ENCODE measurements at places on chromosomes 3 and 15. TPM values are rescaled to one million over a fixed set of nuclear protein-coding genes. Genes with fewer than 3 reads are reported as not detected.

GRCh38 chr15:40241269-40242212 is 2.7 kb downstream of the PAK6 start:
- DNase-seq: no peak

GRCh38 chr3:104604326-104605010 is 762.2 kb upstream of the ALCAM start:
- no peak for DNase-seq

DNA sequence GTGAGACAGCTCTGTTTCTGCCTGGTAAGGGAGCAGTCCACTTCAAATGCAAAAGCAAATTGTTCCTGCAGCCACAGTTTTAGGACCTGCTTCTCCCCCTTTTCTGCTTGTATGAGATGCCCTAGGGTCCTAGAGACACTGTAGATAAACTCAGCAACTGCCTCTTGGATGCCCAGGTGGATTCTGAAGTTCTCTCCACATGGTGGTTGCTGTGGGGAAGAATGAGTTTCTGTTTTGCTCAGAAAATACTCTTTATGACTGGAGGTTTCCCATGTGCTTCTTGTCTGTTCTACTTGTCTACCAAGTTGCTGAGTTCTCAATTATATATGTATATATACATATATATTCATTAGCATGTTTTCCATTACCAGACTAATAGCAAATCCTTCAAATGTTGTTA is 5.6 kb upstream of the ZNF80 start:
- no peak for DNase-seq

DNA sequence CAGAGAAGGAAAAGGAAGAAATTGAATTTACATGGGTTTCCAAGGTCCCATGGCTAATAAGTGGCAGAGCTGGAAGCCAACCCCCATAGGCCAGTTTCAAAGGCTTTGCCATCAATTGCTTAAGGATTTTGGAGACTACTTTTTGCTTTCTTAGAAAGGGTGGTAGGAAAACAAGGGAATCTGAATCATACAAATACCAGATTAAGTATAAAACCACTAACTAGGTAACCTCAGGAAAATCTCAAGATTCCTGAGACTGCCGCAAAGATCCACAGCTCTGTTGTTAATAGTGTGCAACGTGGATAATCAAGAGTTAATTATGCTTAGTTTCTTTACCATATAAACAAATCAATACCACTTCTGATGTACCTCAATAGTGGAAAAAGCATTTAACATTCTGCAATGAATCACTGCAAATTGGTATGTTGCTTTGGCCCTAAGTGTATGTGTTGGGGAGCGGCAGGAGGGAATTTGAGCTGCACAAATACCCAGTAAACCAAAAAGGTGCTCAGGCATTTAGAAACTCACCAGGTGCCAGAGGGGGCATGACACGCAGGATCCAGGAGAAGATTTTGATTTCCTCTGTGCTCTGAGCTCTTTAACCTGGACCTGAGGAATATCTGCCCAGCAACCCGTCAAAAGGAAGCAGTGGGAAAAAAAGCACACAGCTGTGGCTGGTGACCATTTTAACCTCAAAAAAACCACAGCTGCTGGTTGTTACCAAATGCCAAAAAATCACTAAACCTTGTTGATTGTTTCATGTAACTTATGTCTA is 22.0 kb downstream of the AADAC start:
- no peak for DNase-seq

DNA sequence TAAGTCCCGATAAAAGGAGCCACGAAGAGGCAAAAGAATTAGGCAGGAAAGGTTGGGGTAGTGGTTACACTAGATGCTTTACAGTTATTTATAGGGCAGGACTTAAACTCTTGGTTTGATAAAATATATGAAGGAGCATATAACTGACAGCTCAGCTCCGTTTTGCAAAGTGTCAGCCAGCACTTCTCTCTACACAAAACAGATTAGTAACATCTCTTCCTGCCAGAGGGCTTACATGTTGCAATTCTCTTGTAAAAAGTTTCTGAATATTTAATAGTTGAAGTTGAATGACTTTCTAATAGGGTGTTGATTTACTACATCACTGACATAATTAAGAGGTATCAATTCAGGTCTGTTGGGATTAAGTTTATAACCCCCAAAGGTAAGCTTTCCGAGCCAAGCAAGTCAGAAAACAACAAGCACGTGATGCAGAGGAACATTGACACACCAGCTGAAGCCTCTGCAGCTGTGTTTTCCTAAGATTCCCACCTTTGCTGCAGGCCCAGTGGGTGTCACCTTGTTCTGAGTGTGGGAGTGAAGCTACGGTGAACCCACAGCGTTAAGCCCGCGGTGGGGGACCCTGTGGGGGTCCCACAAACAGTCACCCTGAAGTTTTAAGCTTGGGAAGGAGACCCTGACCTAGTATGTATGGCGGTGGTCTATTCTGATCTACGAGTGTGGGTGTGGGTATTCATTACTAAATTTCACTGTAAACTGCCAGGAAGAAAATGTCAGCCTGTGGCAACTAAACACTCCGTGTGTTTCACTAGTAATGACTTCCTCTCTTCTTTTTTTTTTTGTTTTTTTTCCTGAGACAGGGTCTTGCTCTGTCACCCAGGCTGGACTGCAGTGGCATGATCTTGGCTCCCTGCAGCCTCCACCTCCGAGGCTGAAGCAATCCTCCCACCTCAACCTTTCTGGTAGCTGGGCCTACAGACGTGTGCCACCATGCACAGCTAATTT is 22.0 kb upstream of the ATP13A3 start:
- no peak for DNase-seq

GRCh38 chr15:38843736-38844590 is 279.3 kb upstream of the RASGRP1 start:
- no peak for DNase-seq

DNA sequence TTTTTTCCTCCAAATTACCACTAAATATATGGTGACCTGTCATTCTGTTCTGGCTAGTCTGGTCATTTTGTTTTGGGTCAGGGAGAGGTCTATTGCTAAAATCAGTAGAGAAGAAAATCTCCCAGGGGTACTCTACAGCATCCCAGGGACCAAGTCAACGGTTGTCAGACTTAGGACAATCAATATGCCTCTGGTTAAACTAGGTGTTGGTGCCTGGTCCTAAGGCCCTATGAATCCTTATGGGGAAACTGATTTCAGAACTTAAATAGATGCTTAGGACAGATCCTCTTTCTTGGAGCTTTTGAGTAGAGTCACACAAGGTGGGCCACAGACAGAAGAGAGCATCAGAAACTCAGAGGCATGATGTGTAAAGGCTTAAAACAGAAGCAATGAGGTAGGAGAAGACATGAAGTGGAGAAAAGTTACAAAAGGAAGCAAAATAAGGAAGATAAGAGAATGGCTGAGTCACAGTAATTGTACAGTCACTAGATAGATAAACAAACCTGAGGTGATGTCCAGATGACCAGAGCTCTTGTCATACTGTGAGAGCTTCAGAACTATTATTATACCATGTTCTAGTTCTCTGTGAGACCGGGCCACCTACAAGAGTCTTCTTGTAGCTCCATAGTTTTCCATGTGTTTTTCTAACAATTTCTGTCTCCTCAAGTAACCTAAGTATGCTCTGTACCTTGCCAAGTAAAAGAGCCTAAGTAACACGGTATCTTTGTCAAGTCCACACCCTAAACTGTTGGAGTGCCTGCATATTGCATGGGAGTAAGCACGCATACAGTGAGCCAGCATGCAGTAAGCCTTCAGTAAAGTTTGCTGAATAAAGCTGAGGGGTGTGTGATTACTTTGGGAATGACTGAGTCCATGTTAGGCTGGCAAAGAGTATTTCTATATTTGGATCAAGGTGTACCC is 44.6 kb upstream of the LEKR1 start:
- no peak for DNase-seq

DNA sequence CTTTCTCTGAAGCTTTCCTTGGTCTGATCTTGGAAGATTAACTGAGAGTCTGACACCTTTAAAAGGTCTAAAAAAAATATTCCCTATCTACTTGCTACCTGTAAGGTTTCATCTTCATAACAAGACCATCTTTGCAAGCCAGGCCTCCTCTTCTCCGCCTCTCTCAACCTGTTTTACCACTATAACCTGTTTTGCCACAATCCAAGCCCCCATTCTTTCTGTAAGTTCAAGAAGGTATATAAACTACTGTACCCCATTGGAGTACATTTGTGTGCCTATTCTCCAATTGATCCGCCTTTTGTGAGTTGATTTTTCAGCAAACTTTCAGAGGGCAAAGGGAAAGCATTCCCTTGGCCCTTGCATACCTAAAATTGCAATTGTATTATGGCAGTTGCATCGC is 319.3 kb upstream of the NECTIN3 start:
- DNase-seq: no peak

- DNase-seq: no peak
Observed at GRCh38 chr15:67134067-67134838, 68.9 kb downstream of the SMAD3 start.

- no peak for DNase-seq
Observed at GRCh38 chr3:177427540-177427939, 230.3 kb upstream of the TBL1XR1 start.

DNA sequence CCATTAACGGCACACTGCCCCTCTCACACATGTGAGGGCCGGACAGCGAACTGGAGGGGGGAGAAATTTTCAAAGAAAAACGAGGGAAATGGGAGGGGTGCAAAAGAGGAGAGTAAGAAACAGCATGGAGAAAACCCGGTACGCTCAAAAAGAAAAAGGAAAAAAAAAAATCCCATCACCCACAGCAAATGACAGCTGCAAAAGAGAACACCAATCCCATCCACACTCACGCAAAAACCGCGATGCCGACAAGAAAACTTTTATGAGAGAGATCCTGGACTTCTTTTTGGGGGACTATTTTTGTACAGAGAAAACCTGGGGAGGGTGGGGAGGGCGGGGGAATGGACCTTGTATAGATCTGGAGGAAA is 1.5 kb downstream of the SOX2 start:
- DNase-seq: no peak

GRCh38 chr3:129343643-129344360 is 65.1 kb downstream of the HMCES start:
- DNase-seq: peak; percentile 65

Gene NUP210
- 22.2 TPM for total RNA-seq

Gene CLDN1
- 5.2 TPM for total RNA-seq

Gene ACSBG1
- 1.8 TPM for total RNA-seq

Gene MUSTN1
- 7.3 TPM for total RNA-seq

Gene ROBO1
- 14.8 TPM for total RNA-seq

Gene TNNC1
- total RNA-seq: 44.0 TPM

Gene PLSCR5
- total RNA-seq: not detected

Gene OR5H1
- not detected for total RNA-seq

Gene TLR9
- 1.0 TPM for total RNA-seq

Data from lower lobe of right lung (tissue), 2 donors.